ENCODE measurements at places on chromosomes 3 and 15.

DNA sequence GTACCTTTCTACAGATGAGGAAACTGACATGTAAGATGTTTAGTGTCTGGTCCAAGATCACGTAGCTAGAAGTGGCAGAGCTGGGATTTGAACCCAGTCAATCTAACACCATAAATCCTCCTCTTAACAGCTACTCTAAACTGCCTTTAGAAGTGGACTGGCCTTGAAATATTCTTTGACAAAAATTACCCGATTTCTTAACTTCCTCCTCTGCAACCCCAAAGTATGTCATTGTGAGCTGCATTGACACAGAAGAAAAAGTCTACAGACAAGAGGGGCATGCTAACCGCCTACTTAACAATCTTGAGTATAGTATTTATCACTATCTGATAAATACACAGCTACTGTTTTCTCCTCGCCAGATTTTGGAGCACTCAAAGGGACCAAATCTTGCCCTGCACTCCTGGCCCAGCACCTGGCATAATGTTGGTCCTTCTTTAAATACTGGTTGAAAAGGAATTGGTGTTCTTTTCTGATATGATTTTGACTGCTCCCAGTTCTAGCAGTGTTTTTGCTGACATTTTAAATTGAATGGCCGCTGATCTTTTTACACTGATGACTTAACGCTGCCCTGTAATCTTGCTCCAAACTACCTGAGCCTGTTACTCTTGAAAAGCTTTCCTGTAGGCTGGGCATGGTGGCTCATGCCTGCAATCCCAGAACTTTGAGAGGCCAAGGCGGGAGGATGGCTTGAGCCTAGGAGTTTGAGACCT lies 36.9 kb downstream of the ITPR1 start:
- DNase-seq = no peak

DNA sequence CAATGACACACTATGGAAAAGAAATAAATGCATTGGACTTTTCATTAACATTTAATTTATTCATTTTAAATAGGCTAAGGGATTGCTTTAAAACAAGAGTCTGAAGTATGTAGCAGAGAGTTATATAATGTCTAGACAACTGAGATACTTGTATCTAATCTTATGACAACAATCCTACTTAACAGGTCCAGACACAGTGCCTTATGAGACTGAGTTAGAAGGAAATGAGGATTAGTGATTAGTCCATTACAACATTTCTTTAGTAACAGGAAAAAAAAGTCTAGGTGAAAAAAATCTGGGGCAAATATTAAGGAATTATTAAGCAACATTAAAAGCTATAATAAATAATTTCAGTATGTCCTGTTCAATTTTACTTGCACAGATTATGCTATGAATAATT lies 140.6 kb downstream of the MEIS2 start:
- DNase-seq = no peak

DNA sequence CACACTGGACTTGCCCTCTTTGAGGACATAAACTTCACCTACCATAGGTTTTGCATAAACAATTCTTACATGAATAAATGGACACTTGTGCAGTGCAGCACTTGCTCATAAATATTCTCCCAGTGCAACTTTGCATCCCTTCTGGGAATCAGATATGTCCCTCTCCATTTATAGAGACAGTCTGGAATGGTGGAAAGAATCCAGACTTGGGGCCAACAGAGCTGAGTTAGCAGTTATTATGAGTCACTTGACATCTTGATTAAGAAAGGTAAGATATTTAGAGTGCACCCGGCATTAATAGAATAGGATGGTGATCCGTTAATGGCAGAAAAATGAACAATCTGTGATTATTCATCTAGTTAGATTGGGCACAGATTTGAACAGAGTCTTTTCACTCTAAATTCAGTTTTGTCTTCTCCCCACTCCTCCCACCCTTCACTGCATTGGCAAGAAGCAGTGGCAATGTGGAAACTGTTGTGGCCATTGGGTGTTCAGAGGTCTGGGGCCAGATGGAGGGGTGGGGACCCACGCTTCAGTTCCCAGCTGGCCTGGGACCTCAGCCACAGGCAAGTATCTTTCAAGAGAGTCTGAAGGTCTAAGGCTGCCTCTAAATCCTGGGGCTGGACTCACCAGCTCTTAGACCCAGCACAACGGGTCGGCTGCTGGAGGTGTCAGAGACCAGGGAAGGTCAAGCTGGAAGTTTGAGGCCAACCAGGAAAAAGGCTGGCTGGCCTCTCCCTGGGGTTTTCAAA lies 58.9 kb upstream of the KY start:
- DNase-seq = no peak

GRCh38 chr3:142064454-142064853 lies 84.9 kb downstream of the TFDP2 start:
- DNase-seq = no peak

GRCh38 chr3:56694867-56695683 lies 12.0 kb upstream of the TASOR start:
- DNase-seq = no peak

GRCh38 chr3:120144267-120144666 lies 50.0 kb upstream of the GSK3B start:
- peak; percentile 47 for DNase-seq

DNA sequence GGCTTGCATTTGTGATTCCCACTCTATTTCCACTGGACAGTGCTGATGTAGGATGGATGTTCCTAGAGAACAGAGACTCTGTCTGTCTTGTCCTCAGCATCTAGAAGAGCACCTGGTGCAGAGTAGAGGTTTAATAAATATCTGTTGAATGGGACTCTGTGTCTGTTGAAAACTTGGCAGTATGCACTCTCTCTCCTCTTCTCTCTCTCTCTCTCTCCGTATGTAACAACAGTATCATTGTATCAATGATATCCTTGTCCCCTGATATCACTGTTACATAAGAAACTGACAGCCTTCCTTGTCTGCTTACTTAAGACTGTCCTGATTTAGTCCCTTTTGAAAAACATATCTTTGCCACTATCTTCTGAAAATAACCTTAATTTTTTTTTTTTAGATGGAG lies 24.3 kb upstream of the MGLL start:
- no peak for DNase-seq

DNA sequence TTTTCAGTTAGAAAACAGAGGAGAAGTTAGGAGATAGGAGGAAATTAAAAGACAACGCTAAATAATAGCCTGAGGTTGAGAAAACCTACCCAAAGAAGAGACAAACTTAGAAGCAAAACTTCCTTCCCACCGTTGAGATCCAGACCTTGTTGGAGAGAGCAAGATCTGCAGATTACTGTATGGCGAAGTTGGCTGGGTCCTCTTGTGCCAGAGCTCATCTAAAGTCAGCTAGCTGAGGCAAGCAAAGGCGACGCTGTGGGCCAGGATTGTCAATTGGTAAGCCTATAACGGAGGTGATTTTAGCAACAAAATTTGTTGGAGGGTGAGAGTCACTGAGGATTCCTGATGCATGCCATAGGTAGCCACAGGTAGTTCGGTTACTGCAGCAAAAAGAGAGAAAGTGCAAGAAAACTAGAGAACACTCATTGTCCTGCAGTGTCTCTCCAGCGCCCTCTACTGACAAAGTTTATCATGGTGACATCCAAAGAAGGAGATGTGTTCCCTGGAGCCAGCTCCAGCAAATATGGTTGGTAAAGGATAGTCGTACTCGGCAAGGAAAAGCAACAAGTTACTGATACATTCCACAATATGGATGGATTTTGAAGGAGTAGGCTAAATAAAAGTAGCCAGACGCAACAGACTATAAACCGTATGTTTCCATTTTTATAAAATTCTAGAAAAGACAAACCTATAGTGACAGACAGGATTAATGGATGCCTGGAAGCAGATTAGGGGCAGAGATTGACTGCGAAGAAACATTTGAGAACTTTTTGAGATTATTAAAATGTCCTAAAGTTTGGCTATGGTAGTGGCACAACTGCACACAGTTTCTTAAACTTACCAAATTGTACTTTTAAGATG lies 9.8 kb upstream of the OR5K4 start:
- peak; percentile 8 for DNase-seq

- no peak for DNase-seq
Observed at GRCh38 chr3:118799303-118799702, 235.3 kb downstream of the IGSF11 start.

DNA sequence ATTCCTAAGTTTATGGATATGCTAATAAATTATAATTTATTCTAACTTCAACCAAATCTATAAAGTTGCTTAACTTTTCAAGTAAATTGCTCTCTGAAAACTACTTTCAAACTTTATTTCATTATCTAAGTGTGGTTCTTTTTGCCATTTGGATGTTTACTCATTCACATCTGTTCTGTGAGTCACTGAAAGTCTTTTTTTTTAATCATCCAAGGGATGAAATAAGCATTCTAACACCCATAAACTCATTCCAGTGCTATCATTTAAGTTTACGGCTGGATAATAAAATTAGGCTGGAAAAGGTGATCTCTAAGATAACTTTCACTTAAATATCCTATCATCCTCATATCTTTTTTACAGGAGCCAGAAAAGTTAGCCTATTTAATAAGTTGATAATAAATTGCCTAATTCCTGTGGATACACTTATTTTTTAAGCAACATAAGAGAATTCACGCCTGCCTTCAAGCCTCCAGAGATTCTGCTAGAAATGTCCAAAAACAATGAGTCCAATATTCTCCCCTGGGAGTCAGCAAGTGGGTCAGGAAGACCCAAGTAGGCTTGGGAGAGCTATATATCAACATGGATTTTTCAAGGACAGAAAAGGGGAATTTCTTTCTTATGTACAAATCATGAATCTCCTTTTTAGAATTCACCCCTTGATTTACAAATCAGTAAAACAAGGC lies 25.8 kb downstream of the SCG3 start:
- no peak for DNase-seq

- DNase-seq = no peak
Observed at GRCh38 chr3:50194128-50194902, 2.9 kb downstream of the GNAT1 start.

DNA sequence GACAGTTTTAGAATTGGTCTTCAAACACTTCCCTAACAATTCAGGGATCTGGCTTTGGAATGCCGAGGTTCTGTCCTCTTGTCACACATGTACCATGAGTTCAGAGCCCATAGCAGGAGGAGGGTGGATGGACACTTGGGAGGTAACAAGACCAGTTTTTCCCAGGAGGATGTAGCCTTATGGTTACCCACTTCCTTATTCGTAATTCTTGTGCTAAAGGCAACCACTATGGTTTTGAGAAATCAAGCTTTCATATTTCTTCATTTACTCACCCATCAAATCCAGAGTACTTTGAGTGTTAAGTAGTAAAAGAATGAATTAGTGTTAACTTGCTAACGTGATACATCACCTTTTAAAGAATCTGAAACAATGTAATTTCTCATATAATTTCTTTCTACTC lies 479.6 kb upstream of the ALCAM start:
- no peak for DNase-seq

DNA sequence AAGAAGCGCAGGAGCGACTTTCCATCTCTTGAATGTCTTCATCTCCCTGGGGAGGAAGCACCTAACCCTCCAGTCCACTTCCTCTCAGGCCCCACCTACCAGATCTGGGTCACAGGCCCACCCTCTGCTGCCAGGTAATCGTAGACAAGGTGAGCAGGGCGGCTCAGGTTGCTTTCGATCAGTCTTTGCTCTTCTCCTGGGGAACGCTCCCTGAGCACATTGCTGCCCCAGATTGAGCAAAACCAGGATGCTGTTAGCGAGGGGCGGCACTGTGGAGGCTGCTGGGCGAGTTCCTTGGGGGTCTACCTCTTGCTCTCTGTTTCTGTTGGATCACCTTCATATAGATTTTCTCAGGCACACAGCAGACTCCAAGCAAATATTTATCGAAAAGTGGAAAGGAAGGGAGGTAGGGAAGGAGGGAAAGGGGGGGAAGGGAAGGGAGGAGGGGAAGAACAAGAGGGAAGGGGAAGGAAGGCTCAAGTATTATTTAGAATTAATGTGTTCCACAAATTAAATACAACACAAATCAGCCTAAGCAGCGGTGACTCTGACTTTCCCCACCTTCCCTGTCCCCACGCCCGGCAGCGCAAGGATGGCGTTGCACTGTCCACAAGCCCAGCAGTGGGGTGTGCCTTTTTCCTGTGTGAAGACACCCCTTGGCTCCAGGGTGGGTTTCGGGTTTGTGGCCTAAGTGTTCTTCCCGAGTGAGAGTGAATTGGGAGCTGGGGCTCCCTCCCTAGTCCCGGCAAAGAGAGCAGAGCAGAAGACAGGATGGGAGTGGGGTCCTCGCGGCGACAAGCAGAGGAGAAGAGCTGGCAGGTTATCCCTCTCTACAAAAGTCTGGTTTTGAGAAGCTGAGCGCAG lies 6.1 kb upstream of the PCSK6 start:
- no peak for DNase-seq

- DNase-seq = peak; percentile 80
Observed at GRCh38 chr3:12810013-12810780, 13.7 kb downstream of the CAND2 start.

GRCh38 chr3:130841357-130841756 lies 52.5 kb upstream of the ATP2C1 start:
- no peak for DNase-seq

- no peak for DNase-seq
Observed at GRCh38 chr3:170480111-170480510, 61.4 kb downstream of the CLDN11 start.

Data from SW 1271 (cell line).